ENCODE measurements at places on chromosomes 2 and 18. TPM values are rescaled to one million over a fixed set of nuclear protein-coding genes. Genes with fewer than 3 reads are reported as not detected.
A peak's percentile ranks its signal among the peaks of the same experiment; 100 is the strongest.

DNA sequence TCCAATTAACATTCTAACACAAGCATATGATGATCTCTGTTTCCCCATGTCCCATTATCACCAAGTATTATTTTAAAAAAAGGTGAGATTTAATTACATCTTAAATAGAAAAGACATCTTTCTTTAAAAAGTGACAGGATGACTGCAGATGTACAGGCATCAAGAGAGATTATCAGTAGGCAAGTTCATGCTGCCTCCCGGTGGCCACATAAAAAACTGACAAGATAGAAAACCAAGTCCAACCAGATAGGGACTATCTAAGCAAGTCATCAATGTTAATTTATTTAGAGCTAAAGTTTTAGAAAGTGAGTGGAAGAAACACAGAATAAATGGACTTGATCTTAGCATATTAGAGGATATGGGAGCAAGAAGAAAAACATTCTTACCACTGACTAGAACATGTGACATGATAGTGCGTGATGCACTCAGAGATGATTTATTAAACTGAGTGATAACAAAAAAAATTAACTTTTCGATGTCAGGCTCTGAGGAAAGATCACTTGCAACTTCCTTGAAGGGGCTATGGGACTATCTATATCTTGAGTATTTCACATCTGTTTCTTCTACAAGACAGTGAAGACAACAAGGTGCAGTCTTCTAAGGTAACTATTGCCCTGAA lies 5.4 kb upstream of the TDRD15 start:
- no peak for DNase-seq

DNA sequence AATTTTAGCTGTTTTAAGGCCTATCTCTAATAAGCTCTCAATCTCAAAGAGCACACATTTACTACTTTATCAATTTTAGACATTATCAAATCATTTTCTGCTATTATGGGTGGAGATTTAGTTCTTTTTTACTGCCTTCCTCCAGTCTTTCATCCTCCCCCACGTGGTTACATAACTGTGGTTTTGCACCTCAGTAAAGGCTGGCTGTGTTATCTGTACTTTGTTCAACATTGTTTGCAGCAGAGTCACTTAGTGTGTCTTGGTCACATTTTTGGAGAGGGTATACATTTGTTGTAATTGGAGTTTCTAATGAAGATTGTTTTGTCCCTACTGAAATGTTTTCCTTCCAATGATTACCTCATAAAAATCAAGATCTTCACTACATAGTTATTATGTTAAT lies 549.6 kb upstream of the CELF4 start:
- no peak for DNase-seq

DNA sequence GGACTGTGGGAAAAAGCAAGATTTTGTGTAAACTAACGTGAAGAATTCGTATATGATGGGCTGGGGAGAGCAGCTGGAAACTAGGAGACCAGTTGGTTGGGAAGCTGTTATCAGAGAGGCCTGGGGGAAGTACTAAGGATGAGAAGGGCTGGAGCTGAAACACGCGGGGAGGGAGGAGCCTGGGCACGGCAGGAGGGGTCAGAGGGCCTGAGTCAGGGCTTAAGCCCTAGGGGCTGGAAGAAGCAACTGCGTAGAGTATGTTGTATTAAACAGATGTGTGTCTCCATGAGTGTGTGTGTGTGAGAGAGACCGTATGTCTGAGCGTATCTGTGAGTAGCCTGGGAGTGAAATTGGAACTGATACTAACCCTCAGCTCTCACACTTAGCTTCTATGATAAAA lies 8.4 kb downstream of the POMC start:
- no peak for DNase-seq

DNA sequence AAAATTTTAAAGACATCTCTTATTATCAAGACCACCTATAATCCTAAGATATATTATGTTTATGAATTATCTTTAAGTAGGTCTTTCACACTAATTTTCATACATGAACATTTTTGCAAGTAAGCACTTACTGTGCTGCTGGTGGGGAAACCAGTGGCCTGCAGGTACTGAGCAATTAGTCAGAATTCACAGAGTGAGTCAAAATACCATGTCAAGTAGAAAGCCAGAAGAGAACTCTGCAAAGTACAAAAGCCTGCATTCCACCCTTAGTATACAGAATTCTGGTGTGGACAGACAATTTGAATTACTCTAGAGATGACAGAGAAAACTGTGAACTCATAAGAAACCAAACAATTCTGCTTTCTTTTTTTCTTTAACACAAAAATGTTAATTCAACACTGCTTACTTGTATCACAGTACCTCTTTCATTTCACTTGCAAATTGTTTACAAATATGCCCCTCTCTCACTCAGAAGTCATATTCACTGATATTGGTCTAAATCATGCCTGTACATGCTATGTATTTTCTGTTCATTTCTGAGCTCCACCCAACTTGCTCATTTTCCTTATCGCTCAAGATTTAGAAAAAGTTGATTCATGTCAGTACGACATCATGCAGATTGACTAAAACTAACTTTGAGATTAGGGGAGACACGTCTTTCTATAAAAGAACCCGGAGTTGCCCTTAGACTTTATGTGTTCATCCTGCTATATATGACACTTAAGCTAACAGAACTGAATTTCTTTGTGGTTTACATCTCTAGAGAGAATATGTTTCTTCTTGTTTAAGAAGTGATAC lies 182.9 kb downstream of the IKZF2 start:
- DNase-seq = no peak

GRCh38 chr2:79223539-79223938 lies 64.0 kb upstream of the REG3A start:
- no peak for DNase-seq

DNA sequence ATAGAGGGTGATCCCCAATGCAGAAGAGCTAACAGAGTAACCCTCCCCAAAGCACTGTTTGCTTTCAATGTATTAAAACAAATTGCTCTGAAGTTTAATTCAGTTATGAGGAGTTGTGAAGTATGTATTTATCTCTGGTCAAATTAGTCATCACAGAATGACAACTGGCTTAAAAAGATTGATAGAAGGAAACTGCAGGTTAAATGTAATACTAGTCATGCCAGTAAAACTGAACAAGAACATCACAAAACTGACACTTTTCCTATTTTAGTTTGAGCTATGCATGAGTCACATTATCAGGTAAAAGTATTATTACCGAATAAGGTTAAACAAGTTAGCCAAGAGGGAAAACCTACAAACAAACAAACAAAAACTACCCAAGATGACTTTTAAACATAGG lies 99.0 kb upstream of the ACVR1C start:
- DNase-seq = no peak

- peak; percentile 60 for DNase-seq
Measured at GRCh38 chr2:32011485-32011960, 715 bp upstream of the MEMO1 start.

DNA sequence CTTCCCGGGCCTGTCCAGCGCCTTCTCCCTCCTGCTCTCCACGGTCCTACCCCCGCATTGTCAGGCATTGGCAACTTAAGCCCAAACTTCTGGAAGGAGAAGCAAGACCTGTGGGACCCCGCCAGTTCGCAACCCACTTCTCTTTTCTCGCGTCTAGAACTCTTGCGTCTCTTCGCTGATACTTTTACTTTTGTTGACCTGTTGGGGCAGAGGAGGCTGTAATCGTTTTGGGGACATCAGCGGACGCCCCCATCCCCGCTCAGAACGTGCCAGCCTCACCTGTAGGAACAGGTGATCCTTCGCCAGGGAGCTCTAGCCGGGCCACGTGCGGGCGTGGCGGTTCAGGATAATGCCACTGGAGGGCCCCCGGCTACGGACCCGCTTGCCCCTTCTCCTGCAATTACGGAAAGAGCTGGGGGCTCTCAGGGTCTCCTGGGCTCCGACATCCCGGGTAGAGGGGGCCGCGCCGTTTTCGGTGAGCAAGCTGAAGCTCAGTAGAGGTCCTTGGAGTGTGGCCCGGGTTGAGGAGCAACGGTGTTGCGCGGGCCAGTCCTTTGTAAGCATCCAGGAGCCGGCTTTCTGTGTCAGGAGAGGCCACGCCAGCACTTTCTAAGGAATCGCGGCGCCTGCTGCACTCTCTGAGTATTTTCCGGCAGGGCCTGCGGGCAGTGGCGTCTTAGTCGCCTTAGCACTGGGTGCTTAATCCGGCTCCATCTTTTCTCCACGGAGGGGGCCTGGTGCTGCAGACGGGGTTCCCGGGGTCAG lies 1.6 kb downstream of the MTCL1 start:
- peak; percentile 26 for DNase-seq

CNDP1 gene
- polyA plus RNA-seq = not detected

DNA sequence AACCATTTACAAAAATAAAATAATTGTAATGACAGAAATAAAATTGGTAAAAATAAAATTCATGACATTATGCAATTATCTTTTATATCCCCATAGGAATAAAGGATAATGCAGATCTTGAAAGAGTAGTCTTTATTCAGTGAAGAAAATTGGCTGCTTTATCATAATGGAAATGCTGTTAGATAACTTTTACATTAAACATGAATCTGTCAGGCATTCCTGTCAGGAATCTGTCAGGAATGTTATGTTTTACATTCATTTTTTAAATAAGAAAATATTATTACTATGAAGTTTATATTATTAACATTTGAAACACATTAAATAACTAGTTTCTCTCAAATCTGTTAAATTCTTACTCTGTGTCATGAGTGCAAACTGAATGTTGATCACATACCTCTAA lies 1024.7 kb upstream of the TMEFF2 start:
- DNase-seq = no peak

NFE2L2 gene
- 38.7 TPM for polyA plus RNA-seq

C2orf80 gene
- not detected for polyA plus RNA-seq

CRYGC gene
- not detected for polyA plus RNA-seq

- no peak for DNase-seq
Measured at GRCh38 chr2:46847185-46847710, 68.4 kb downstream of the MCFD2 start.

DNA sequence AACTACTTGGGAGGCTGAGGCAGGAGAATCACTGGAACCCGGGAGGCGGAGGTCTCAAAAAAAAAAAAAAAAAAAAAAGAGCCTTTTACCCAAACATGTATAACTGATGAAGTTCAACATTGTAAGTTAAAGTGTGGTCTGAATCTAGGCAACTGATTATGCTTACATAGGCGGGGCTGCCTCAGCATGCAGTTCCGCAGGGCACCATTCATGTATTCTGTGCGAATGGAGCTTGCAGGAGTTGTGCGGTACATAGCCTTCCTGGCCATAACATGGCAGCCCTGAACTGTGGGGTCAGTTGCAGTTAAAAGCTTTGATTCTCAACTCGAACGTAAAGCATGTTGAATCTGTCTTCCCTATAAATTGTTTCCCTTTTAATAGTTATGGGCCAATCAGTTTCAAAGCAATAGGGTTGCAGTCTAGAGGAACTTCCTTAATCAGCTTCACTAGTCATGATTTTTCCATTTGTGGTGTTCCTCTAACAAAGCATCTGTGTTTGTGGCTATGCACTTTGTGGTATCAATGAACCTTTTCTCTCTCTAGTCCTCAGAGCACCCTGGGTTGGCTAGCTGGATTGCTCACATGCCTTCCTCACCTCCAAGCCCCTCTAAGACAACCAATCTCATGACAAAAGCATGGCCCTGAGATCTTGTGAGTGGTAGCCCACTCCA lies 30.6 kb upstream of the CEP68 start:
- peak; percentile 74 for DNase-seq

All from CD14-positive monocyte (primary cell).